ENCODE measurements at places on chromosomes 1 and 21.

- DNase-seq, result no peak
Measured at GRCh38 chr21:32803651-32804050, 32.1 kb upstream of the PAXBP1 start.

- no peak for DNase-seq
Measured at GRCh38 chr1:16926491-16927073, 4.9 kb downstream of the CROCC start.

DNA sequence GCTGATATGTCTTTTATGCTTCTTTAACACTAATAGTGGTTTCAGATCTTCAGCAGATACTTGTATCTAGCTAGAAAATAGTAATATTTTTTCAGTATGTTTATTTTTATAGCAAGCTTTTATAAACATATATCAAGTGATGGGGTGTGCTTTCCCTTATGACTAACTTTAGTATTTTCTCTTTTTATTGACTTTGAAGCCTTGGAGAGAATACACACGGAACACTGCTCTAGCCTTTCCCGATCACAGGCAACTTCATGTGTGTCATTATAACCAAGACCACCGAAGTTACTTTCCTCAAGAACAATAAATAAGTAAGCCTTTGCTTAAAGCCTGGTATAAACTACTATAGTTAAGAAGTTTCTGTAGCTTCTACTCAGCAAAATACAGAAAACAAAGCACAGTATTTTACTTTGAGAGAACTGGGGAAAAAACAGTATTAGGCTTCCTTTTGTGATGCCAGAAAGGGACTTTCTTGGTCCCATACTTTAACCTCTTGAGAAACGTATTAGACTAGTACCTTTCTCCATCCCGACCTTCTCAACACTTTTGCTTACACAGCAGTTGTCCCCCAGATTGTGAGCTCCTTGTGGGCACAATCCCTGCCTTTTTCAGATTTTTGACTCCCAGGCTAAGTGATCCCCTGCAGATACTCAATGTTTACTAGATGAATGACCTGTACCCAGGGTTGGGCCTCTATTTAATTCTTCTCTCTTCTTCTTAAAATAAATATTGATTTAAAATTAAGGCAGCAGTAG, 3.3 kb downstream of the ADSS2 start:
- DNase-seq, result no peak

GRCh38 chr21:42731264-42732032, 78.0 kb downstream of the PDE9A start:
- no peak for DNase-seq

DNA sequence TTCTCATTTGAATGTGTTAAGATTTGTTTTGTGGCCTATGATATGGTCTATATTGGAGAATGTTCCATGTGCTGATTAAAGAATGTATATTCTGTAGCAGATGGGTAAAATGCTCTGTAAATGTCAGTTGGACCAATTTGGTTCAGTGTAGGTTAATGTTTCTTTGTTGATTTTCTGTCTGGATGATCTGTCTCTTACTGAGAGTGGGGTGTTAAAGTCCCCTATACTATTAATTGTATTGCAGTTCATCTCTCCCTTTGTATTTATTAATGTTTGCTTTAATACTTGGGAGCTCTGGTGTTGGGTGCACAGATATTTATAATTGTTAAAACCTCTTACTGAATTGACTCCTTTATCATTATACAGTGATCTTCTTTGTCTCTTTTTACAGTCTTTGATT, 584.5 kb downstream of the NUF2 start:
- no peak for DNase-seq

- no peak for DNase-seq
Measured at GRCh38 chr1:79012500-79012899, 6.0 kb upstream of the ADGRL4 start.

- DNase-seq, result peak; percentile 22
Measured at GRCh38 chr1:246907472-246907871, 24.3 kb downstream of the AHCTF1 start.

DNA sequence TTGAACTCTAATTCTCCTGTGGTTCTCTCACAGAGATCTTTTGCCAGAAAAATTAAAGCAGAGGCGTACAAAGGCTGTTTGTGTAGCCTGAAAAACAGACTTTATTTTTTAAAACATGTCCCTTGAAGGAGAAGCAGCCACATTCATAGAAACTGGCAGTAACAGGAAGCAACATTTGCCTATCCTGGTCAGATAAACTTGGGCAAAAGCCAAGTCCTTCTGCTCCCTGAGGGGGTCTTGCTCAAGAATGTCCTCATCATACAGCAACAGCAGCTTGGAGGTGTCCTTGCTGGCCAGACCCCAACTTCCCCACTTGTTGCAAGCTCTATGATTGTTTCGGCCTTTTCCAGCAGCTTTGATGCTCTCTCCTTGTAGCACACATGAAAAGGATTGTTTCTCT, 36.3 kb downstream of the MSTO1 start:
- DNase-seq, result no peak

GRCh38 chr1:15100880-15101760, 52.4 kb upstream of the TMEM51 start:
- no peak for DNase-seq

- DNase-seq, result no peak
Measured at GRCh38 chr1:111559736-111560279, 56.4 kb upstream of the ADORA3 start.

DNA sequence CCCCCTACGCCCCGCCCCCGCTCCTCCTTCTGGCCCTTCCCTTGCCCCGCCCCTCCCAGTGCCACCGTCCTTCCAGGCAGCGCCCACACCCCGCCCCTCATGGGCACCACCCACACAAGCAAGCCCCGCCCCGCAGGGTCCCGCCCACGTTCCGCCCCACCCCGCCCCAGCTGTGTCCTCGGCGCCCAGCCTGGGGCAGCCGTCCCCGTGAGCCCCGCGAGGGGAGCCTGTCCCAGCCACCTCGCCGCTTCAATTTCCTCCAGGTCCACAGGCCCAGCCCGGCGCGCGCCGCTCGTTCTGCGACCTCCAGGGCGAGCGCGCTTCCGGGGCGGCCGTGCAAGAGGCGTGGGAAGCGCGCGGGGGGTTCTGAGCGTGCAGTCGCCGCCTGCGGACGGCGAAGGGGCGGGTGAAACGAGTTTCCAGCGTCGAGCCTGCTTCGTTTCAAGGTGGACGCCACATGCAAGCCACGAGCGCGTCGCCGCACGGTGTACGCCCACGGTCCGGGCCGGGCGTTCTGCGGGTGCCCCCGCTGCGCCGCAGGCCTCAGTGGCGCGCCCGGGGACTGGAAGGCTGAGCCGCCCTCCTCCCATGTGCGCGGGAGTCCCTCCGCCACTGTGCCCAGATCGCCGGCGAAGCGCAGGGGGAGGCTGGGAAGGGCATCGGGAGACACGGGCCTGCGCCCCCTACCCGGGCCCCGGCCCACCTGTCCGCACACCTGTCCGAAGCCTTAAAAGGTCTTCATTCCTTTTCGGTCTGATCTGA, 10.8 kb upstream of the FAAP20 start:
- no peak for DNase-seq

DNA sequence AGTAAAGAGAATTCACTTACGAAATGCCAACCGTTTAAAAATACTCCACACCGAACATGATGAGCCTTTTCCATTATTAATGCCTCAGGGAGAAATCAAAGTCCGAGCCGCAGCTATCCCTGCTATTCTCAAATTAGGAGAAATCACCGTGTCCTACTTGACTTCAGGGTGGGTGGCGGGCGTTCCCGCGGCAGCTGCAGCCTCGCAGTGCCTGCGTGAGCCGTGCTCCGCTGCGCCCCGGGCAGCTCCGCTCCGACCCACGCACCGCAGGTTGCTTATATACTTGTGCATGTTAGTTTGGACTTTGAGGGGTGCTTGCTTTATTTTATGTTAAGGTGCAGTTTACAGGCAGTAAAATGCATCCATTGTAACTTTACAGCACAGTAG, 35.6 kb upstream of the PCBP3 start:
- DNase-seq, result no peak

Data from GM04503 (cell line).